Activated CD4-positive, alpha-beta T cell treated with anti-CD3 and anti-CD28 coated beads for 36 hours (primary cell): ENCODE measurements at places on chromosomes 4 and X.

DNA sequence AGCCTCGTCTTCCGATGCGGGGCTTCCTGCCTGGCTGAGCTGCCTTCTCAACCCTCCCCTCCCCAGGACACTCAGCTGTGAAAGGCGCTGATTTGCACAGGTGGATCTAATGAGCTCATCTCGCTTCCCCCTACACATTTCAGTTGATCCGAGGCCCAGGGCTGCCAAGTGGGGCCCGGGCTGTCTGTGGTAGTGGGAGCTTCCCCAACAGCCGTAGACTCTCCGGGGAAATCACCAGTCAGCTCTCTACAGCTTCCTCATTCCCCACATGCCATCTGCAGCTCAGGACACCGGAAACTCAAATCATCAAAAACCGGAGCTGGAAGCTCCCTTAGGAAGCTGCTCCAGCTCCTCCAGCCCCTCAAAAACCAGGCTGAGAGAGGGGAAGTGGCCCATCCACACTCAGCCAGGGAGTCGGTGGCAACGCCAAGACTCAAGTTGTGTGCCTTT is 56.2 kb downstream of the SMIM20 start:
- DNase-seq, result no peak

DNA sequence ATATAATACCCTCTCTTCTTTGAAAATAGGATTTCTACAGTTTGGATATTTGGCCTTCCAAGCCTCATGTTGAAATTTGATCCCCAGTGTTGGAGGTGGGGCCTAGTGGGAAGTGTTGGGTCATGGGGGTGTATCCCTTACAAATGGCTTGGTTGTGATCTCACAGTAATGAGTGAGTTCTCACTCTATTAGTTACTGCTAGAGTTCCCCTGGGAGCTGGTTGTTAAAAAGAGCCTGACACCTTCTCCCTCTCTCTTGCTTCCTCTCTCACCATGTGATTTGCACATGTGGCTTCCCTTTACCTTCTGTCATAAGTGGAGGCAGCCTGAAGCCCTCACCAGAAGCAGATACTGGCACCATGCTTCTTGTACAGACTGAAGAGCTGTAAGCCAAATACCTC is 73.9 kb downstream of the HDAC8 start:
- no peak for DNase-seq

- no peak for DNase-seq
Measured at GRCh38 chr4:107164962-107165475, 128.9 kb upstream of the DKK2 start.

GRCh38 chr4:11529625-11530201 is 101.0 kb upstream of the HS3ST1 start:
- no peak for DNase-seq

- no peak for DNase-seq
Measured at GRCh38 chr4:70291341-70291740, 43.4 kb upstream of the CABS1 start.

- no peak for DNase-seq
Measured at GRCh38 chrX:154979629-154980028, 42.9 kb downstream of the F8 start.

- no peak for DNase-seq
Measured at GRCh38 chrX:13345438-13345837, 25.6 kb upstream of the ATXN3L start.

- peak; percentile 29 for DNase-seq
Measured at GRCh38 chr4:28686618-28687017, 1826.0 kb downstream of the STIM2 start.

GRCh38 chrX:39476604-39477021 is 621.1 kb downstream of the BCOR start:
- DNase-seq, result no peak

- no peak for DNase-seq
Measured at GRCh38 chr4:168831585-168831918, 178.5 kb downstream of the CBR4 start.

GRCh38 chrX:46803140-46803539 is 33.7 kb upstream of the RP2 start:
- peak; percentile 16 for DNase-seq

GRCh38 chr4:76488455-76488854 is 53.4 kb downstream of the SHROOM3 start:
- no peak for DNase-seq

GRCh38 chrX:118901991-118902390 is 72.4 kb upstream of the LONRF3 start:
- no peak for DNase-seq

DNA sequence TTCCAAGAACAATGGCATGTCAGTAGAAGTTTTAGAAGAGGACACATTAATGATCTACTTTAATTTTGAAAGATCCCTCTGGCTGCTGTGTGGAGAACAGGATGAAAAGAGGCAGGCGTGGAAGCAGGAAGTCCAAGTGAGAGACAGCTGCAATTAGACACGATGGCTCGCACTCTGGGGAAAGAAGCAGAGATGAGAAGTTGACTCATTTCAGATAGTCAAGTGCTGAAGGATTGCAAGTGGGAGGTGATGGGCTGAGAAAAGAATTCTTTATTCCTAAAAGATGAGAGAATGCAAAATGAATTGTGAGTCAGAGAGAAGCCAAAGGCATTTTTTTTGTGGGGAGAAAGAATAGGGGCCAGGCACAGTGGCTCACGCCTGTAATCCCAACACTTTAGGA is 16.5 kb downstream of the RXFP1 start:
- DNase-seq, result no peak

DNA sequence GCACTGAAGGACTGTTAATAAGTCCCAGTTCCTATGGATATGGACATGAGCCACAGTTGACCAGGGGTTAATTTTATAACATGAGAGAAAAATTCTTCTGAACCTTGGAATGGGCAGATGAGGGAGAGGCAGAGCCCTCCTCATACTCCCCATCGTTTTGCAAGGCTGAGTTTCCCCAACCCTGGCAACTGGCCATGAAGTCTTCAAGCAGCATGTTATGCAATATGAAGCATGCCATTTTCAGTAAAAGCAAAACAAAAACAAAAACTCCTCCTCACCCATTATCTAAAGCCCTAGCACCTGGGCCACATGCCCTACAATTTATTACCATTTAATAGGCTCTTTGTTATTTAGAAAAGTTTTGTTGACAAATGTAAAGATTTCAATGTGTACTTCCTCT is 64.5 kb downstream of the GPC4 start:
- no peak for DNase-seq

DNA sequence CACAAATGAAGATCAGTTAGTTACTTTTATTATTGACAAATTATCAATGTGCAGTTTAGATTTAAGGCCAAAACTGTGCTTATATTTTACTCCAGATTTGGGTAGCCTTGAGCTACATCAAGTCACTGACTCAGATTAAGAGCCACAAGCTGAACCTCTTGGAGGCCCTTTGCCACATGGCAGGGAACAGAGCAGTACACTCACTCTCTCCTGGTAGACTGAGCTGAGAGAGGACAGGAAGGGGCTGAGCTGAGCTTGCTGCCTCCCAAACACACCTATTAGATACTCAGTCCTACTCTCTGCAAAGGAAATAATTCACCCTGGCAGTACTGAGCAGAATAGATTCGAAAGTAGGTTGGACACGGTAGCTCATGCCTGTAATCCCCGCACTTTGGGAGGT is 7.8 kb downstream of the STAP1 start:
- peak; percentile 55 for DNase-seq

GRCh38 chrX:40104630-40104984 is 6.8 kb upstream of the BCOR start:
- peak; percentile 55 for DNase-seq

DNA sequence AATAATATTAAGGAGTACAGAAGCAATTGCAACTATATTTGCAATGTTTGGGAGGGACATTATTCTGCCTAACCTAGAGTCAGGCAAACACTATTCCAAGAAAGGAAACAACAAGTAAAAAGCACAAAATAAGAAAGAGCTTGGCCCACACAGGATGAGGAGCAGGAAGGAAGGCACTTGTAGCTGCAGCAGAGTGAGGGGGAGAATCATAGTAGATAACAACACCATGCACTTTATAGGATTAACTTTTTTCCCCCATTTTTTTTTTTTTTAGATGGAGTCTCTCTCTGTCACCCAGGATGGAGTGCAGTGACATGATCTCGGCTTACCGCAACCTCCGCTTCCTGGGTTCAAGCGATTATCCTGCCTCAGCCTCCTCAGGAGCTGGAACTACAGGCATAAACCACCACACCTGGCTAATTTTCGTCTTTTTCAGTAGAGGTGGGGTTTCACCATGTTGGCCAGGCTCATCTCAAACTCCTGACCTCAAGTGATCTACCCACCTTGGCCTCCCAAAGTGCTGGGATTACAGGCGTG is 10.3 kb upstream of the JCHAIN start:
- no peak for DNase-seq

- no peak for DNase-seq
Measured at GRCh38 chr4:1602655-1603412, 81.3 kb downstream of the FAM53A start.

DNA sequence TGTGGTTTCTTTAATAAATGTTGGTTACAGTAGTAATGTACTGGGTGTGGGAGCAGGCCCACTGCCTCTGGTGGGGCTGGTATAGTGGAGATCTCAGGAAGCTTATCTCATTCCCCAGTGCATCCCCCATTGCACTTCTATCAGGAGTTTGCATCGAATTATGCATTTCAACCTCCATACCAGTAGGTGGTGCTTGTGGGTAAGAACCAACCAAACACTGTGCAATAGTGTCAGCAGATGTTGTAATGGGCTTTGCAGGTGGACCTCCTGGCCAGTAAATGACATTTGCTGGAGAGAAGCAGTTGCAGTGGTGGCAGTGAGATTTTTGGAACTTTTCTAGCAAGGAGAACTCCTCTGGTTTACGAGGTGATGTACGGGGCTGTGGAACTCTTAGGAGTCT is 150.6 kb downstream of the POU3F4 start:
- DNase-seq, result no peak

DNA sequence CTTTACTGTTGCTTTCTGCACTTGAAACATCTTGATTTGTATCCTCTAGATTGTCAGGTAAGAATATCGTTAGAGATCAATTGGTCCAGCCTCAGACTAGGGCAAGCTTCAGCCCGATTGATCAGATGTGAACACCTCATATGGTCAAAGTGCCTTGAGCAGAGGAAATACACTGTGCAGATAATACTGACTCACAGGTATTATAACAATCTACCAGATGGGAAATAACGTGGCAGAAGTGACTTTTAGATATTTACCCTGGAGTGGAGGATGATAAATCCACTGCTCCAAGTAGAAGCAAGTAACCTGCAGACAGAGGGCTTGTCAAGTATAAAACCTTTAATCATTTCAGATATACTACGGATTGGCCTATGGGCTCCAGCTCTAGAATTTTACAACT is 17.9 kb downstream of the VEGFC start:
- DNase-seq, result no peak

- no peak for DNase-seq
Measured at GRCh38 chr4:77376788-77377460, 219.9 kb downstream of the CCNG2 start.

DNA sequence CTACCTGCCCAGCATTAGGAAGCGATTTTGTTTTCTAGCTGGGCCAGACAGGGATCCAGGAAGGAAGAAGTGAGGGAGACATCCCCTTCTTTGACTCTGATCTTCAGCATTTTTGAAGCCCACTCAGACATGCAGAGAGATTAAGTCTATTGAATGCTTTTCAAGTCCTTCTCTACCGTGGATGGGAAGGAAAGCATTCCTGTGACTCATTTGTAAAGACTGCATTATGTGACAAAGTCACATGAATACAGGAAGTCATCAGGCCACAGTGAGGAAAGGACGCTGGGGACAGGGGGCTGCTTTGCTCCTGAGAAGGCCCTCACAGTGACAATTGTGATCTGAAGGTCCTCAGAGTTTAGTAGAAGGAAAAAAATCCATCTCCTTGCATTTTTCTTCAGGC is 67.4 kb upstream of the GBA3 start:
- no peak for DNase-seq

GRCh38 chr4:16075061-16075460 is 8.8 kb downstream of the PROM1 start:
- no peak for DNase-seq

DNA sequence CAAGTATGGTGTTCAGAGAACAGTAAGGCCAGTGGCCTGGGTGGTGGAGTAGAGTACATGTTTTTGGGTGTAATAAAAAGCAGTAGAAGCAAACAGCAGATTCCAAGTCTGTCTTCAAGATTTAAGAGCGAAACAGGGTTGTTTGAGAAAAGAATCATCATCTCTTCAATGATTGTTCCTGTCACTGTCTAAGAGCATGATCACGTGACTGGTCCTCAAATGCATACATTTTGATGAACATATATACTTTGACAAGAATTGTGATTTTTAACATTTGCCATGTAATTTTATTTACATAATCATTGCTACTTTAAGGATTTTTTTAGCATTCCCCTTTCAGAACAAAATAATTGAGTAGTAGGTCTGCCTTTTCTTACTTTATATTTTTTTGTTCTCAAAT is 252.6 kb upstream of the GPR101 start:
- no peak for DNase-seq

- no peak for DNase-seq
Measured at GRCh38 chr4:54568184-54568583, 89.6 kb upstream of the KIT start.

DNA sequence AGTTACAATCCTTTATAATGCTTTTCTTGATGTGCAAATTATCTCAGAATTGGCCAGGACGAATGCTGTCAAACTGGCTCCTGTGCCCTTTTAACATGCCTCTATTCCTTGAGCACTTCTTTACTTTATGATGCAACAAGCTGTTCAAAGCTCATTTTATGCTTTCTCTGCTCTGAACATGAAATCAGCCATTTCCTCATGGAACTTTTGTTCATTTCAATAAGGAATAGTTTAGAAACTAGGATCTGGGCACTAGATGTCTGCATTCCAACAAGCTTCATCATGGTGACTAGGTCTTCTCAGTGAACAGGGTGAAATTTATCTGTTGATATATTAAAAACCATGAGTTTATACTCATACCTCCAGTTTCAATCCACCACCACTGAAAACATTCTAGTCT is 87.3 kb upstream of the TEX13A start:
- DNase-seq, result no peak

DNA sequence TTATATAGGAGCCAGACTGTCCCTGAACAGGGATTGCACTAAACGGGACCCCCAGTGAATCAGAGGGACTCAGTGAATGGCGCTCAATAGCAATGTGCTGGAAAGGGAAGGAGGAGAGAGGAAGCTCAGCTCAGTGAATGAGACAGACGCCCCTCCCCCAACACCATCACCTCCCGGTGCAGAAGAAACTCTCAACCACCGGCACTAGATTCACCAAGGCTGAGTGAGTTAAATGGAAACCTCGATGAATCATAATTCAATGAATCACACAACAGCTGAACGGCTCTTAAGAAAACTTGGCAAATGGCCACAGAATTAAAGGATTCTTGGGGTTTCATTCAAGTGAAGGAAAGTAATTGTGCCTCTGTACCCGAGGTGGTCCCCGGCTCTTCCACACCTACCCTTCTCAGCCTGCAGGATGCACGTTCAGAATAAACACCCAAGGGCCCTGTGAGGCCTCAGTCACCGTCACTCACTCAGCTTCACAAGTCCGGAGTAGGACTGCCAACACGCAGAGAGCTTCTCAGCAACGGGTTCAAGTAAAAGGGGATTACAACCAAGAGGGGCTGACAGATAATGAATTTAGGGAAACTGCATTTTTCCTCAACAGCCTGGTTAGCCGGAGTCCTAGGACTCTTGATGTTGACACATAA is 29.3 kb downstream of the CRMP1 start:
- peak; percentile 87 for DNase-seq
